Left forelimb (tissue), 1 donor: ENCODE measurements at places on chromosomes 13 and 19.

DNA sequence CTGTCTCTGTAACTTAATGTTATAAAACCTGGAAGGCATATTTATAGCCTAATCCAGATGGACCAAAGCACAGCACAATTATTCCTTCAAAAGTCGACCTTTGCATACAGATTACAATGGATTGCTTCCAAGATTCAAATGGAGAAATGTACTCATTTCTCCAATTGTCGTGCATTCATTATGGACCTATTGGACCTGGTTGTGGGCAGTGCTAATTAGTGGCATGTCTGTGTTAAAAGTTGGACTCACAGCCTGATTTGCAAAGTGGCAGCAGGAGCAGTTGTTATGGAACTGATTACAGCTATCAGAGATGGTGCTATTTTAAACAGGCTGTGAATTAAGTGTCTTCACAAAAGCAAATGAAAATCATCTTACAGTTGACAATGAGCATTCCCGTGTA, 1529.3 kb upstream of the SLC10A2 start:
- DNase-seq = no peak

- no peak for DNase-seq
These were observed 71.0 kb downstream of the ERICH6B start for GRCh38 chr13:45544520-45544919.

GRCh38 chr13:73090116-73090822, 31.5 kb downstream of the KLF5 start:
- DNase-seq = no peak

GRCh38 chr19:55601084-55601483, 996 bp downstream of the ZNF524 start:
- no peak for DNase-seq

GRCh38 chr13:40776232-40776631, 5.2 kb upstream of the MRPS31 start:
- no peak for DNase-seq

DNA sequence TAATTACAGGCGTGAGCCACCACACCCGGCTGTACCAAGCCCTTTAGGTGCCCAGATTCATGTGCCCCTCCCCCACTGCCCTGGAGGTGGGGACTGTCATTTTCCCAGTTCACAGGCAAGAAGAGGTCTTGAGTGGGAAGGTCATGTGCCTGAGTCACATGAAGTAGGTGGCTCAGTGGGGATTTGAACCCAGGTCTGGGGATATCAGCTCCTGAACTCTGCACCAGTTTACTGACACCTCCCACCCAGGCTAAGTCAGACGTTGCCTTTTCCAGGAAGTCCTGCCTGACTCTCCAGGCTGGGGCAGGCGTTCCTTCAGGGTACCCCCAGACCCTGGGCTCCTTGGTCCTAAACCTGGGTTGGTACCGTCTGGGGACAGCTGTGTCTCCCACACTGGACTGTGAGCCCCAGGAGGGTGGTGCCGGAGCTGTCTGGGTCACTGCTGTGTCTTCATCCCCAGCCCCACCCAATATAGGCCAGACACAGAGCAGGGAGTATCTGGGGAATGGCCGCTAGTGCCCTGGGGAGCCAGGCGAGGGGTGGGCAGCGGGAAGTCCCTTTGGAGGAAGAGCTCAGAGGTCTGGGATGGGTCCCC, 8.6 kb downstream of the VASP start:
- no peak for DNase-seq

GRCh38 chr13:36530050-36530789, 97.9 kb downstream of the CCNA1 start:
- no peak for DNase-seq

GRCh38 chr19:8611391-8611876, 919 bp upstream of the ADAMTS10 start:
- no peak for DNase-seq

- no peak for DNase-seq
These were observed 87.8 kb downstream of the MAB21L1 start for GRCh38 chr13:35388441-35389355.

DNA sequence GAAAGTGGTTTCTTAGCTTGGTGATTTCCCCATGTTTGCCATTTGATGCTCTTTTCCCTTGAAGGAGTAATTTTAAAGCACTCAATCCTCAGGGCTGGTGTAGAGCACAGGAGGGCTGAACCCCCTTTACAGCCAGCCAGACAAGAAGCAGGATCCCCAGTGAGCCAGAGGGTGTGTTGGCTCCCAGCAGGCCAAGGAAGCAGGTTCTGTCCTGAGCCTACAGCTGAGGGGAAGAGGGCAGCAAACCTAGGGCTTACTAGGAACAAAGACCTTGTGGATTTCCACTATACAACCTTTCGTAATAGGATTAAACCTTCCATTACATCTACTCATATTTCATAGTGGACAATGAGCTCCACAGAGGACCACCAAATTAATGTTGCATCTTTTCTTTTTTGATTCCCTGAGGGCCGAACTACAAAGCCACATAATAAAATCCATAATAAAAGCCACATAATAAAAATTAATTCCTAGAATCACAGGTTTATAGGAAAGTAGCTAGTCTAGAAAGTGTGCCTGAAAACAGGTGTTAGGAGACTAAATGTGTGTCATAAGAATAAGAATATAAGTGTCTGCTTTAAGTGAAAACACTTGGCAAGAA, 300.2 kb downstream of the DCLK1 start:
- no peak for DNase-seq

DNA sequence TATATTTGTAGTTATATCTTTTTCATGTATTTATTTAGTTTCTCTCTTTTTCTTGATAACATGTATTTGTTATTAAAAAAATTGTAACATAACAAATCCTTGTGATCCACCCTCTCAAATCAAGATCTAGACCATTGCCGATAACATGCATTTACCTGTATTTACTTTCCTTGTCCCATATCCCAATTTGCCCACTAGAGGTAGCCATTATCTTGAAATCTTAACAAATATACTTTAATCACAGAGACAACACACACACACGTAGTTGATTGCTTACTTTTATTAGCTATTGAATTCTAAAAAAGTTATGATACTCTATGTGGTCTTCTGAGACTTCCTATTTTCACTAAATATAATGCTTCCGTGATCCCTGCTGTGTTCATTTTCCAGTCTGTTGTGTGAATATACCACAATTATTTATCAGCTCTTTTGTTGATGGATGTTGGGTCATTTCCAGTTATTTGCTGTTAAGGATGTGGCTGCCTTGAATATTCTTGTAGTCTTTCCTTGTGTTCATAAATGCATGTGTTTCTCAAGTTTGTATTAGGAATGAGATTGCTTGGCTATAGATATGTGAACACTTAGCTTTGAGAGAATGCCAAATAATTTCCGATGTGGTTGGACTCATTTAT, 31.3 kb upstream of the ZMYM2 start:
- DNase-seq = no peak

DNA sequence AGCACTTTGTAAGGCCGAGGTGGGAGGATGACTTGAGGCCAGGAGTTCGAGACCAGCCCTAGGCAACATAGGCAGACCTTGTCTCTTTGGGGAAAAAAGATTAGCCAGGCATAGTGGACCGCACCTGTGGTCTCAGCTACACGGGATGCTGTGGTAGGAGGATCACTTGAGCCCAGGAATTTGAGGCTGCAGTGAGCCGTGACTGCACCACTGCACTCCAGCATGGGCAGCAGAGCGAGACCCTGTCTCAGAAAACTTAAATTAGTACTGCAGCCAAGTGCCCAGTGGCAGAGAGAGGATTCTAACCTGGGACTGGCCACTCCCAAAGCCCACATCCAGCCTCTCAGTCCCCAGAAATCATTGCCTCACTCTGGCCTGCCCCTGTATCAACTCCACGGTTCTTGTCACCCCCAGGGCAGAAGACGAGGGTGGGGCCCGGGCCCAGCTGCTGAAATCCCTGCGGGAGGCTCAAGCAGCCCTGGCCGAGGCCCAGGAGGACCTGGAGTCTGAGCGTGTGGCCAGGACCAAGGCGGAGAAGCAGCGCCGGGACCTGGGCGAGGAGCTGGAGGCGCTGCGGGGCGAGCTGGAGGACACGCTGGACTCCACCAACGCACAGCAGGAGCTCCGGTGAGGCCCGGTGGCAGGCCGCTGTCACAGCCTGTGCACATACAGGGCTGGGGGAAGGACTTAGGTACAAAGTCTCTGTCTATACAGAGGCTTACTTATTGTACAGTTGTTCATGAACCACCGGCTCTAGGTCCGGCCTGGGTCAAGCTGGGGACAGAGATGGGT, 53.4 kb downstream of the KCNC3 start:
- no peak for DNase-seq

DNA sequence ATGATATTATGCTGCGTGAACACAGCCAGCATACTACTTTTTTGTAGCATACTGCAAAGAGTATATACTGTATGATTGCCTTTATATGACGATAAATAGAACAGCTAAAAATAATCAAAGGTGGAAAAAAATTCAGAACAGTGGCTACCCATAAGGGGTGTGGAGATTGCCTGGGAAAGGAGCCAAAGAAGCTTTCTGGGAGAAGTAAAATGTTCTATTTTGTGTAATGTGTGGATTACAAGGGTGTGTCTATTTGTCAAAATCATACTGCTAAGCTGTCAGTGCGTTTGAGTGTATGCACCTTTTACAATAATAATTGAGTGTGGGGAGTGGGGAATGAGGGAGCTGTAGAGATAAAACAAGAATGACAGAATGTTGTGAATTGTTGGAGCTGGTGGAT, 45.2 kb upstream of the MTIF3 start:
- no peak for DNase-seq

GRCh38 chr13:42101821-42102585, 53.6 kb downstream of the DGKH start:
- no peak for DNase-seq

DNA sequence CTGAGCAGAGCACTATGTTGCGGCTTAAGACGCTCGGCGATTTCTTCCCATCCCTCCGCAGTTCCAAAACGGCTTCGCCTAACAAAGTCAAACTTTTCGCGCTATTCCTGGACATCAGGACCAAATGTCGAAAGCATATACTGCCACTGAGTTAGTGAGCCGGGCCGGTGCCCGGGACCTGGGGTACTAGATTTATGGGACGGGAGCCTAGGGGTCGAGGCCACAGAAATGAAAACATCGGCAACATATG, 699 bp downstream of the RCBTB2 start:
- DNase-seq = no peak

DNA sequence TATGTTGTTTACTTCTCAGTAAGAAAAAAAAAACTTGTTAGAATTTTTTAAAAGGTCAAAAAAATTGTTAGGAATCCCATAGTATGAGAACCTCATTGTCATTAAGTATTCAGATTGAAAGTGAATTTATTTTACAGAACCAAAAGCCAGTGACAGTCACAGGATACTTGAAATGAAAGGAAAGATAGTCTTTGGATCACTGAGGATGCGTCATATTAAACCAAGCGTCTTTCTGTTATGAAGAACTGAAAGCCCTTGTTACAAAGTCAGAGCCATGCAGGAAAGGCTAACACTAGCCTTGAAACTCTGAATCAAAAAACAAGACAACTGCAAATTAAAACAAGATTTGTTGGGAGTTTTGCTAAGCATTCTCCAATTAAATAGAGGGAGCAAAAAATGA, 1348.0 kb upstream of the SLC10A2 start:
- DNase-seq = no peak

GRCh38 chr13:111511805-111512504, 191.5 kb downstream of the TEX29 start:
- no peak for DNase-seq

GRCh38 chr13:25869941-25870340, 181.9 kb downstream of the SHISA2 start:
- no peak for DNase-seq

DNA sequence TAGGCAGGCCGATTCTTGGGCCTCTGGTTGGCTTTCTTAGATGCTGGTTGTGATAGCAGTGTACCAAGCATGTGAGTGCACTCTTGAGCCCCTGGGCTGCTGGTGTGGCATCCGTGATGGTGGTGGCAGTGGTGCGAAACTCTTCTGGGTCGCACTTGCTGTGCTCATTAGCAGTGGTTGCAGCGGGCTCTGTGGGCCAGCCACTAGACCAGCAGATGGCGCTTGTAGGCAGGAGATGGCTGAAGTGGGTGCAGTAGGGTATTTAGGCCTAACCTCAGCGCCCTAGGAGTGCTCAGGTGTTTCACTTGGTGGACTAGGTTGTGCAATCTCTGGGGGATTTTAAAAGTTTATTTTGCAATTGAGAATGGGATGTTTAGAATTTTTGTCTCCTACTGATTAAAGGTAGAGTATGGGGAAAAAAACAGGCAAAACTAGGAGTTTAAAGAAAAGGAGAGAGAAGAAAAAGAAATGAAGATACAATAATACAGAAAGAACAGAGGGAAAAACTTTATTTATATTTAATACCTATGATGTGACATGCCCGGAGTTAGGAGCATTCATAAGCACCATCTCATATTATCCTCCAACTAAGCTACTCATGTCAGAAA, 4.3 kb upstream of the ZNF17 start:
- DNase-seq = no peak

GRCh38 chr13:44416301-44416700, 42.7 kb downstream of the SERP2 start:
- DNase-seq = no peak

DNA sequence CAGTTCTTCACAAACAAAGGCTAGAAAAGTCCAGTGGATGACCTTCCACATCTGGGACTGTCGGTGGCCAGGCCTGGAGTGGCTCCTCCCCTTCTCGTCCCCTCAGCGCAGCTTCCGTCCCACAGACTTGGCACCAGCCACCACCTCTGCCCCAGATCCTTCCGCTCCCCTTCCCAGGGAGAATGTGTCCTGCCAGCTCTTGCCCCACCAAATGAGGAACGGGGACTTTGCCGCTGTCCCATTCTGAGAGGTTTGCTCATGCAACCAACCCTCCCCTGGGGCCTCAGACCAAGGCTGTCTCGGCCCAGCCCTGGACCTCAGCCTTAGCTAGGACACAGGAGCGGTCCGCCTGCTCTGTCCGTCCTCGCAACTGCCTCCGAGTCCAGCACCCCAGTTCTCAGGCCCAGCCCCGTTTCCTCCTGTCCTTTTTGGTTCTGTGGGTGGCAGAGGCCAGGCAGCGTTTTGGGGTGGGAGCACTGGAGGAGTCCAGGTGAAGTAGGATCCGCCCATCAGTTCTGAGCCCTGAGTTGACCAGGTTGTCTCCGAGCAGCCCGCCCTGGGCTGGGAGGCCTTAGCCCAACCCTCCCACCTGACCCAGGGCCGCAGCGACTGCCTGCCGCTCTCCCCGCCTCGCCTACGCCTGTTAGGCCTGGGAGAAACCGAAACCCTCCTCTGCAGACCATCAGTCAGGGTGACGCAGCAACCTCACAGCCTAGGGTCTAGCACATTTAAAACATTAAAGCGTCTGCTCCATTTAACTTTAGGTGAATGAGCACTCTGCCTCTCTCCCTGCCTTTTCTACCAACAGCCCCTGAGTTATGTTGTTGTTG, 284.3 kb downstream of the FOXO1 start:
- DNase-seq = no peak

- no peak for DNase-seq
These were observed 1707.6 kb upstream of the SLC10A2 start for GRCh38 chr13:104773775-104774174.

GRCh38 chr19:23255700-23256099, 5.5 kb upstream of the ZNF724 start:
- DNase-seq = no peak

DNA sequence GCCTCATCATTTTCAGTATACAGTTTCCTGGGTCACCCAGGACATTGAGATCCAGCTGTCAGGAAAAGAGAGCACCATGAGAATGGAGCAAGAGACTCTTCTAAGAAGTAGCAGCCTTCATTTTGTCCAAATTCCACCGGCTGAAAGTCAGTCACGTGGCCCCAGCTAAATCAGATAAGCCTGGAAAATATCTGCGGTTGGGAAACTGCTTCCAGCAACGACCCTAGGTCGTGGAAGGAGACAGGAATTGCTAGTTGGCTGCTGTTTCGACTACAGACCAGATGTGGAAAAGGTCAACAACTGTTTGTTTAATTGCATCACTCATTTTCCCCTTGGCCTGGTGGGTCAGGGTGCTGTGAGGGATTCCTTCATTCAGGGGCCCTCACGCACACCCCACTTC, 107.0 kb downstream of the ZNF536 start:
- no peak for DNase-seq

- DNase-seq = no peak
These were observed 6.0 kb downstream of the PLPPR2 start for GRCh38 chr19:11361037-11361770.
